ENCODE measurements at places on chromosomes 2 and 18. TPM values are rescaled to one million over a fixed set of nuclear protein-coding genes. Genes with fewer than 3 reads are reported as not detected.

GRCh38 chr2:205683502-205684367, 1.4 kb downstream of the NRP2 start:
- DNase-seq: no peak

The CRYGC gene
- not detected for polyA plus RNA-seq

The AGPS gene
- 50.5 TPM for polyA plus RNA-seq

The AQP12B gene
- 0.35 TPM for polyA plus RNA-seq

GRCh38 chr18:49935215-49935614, 121.9 kb upstream of the ACAA2 start:
- no peak for DNase-seq

The CD207 gene
- polyA plus RNA-seq: not detected

- peak; percentile 4 for DNase-seq
These were observed 30.2 kb upstream of the LONRF2 start for GRCh38 chr2:100352521-100352920.

GRCh38 chr2:64850642-64851041, 138.6 kb upstream of the SLC1A4 start:
- DNase-seq: no peak

- DNase-seq: no peak
These were observed 15.3 kb upstream of the FN1 start for GRCh38 chr2:215451012-215451756.

DNA sequence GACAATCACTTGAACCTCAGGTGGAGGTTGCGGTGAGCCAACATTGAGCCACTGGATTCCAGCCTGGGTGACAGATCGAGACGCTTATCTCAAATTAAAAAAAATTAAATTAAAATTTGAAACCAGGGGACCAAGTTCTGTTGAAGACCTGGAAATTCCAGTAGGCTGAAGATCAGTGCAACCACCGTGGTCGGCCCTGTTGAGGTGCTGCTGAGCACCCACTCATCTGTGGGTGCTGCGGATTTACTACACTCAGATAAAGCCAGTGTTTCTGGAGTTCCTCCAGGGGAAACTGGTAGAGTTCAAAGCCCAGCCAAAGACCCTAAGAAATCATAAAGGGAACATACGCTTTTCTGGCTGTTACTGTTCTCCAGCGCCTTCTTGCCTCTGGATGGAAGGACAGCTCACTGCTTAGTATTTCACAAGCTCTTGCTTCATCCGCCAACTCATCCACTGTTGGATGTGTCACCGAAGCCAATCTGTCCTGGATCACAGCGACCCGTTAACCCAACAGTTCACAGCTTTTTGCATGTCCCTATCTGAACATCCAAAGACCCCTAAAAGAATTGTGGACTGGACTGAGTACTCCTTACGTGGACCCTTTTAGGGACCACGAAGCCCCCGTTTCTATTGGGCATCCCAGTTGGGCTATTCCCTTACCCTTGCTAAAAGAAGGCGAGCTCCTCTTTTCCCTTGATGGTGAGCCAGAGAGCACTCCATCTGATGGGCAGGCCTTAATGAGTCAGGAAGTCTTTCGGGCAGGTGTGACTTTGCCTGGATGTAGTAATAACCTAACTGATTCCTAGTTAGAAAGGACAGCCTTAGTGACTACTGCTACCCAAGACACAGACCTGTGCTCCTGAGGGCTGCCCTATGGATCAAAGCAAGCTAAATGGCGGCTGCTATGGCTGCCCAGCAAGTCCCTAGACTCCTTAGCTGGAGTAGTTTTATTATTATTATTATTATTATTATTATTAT, 6.0 kb upstream of the ALPP start:
- DNase-seq: no peak

The CHST10 gene
- 22.0 TPM for polyA plus RNA-seq

The MALL gene
- 15.2 TPM for polyA plus RNA-seq

GRCh38 chr18:6257950-6258349, 156.8 kb downstream of the L3MBTL4 start:
- DNase-seq: no peak

All from left kidney (tissue), 8 donors.